ENCODE measurements at places on chromosomes 5 and 9.

- no peak for DNase-seq
Observed at GRCh38 chr5:52255308-52255707, 532.4 kb upstream of the ITGA1 start.

GRCh38 chr5:79842006-79842881, 148.8 kb downstream of the MTX3 start:
- no peak for DNase-seq

GRCh38 chr5:2153802-2154201, 271.1 kb upstream of the IRX4 start:
- no peak for DNase-seq

DNA sequence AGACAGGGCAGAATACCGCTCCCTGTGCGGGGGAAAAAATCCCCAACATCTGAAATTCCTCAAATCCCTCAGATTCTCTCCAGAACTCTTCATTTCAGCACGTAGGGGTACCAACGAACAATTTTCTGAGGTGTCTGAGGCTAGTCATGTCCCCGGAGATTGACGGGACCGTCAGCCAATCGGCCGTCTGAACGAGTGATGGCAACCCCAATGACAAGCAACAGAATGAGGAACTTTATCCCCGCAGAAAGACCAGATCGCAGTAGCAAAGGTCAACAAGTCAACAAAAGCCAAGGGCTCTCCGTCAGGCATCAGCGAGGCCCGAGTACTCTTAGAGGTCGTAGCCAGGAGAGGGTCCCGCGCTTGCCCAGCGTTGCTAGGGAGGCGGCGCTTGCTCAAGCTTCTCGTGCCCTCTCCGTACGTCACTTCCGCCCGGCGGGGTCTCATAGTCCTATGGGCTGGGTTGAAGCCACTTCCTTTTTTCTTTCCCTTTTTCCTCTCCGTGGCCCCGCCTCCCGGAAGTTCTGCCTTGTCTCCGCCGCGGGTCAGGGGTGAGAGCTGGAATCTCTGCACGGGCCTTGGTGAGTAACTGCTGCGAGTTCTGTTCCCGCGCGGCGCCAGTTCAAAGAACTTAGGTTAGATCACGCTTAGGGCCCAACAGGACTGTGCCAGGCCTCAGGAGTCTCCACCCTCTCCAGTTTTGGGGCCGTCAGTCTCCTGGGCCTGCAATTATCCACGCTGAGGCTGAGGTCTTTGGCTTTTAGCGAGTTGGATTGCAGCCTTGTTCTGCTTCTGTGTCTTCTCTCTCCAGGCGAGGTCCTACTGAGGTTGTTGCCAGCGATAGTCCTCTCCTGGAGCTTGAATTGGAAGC, at the start of gene RNF20:
TSS of gene RNF20 (plus strand) at position 520 of the 871 bp plus-strand sequence. CDS start 1,571 bp downstream, outside the sequence.
- peak; percentile 98 for DNase-seq

- no peak for DNase-seq
Observed at GRCh38 chr5:56126487-56127179, 106.5 kb downstream of the ANKRD55 start.

- DNase-seq: no peak
Observed at GRCh38 chr5:71982717-71983395, 124.4 kb upstream of the MAP1B start.

Data from stimulated activated CD4-positive, alpha-beta T cell treated with anti-CD3 and anti-CD28 coated beads, Interleukin-12 subunit alpha, Interleukin-12 subunit beta, amount 100 ng/mL, for 48 hours (primary cell).